CD4-positive, alpha-beta T cell treated with Interleukin-4 for 1 hour (primary cell): ENCODE measurements at places on chromosomes 6 and 20.

- no peak for DNase-seq
Observed at GRCh38 chr6:149359440-149359839, 40.6 kb upstream of the SUMO4 start.

DNA sequence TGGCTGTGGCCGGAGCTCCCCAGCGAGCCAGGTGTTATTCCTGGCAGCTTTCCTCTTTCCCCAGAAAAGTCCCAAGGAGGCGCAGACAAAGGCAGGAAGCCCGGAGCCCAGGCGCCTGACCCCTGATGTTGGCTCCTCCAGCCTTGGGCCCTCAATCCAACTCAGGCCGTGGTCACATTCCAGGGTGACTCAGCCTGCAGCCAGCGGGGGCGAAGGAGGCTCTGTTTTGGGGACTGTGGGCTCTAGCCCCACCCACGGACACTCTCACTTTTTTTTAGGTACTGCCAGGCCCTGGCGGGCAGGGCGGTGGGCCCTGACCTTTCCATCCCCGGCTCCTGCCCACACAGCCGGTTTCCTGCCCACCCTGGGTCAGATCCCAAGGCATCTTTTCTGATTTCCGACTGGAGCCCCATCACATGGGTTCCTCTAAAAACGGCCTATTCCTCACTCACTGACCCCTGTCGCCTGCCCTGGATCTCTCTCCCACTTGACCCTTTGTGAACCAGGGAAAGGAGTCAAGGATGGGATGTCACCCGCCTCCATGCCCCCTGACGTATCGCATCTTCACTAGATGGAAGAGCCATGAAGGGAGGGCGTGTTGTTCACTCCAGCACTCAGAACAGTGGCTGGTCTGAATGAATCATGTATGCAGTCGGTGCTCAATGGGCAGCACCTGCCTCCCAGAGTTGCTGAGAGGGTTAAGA, 5.5 kb downstream of the PTGIS start:
- DNase-seq = no peak

GRCh38 chr20:51528263-51529027, 14.1 kb downstream of the NFATC2 start:
- peak; percentile 64 for DNase-seq

- DNase-seq = no peak
Observed at GRCh38 chr20:62446481-62446880, 19.1 kb upstream of the RBBP8NL start.

DNA sequence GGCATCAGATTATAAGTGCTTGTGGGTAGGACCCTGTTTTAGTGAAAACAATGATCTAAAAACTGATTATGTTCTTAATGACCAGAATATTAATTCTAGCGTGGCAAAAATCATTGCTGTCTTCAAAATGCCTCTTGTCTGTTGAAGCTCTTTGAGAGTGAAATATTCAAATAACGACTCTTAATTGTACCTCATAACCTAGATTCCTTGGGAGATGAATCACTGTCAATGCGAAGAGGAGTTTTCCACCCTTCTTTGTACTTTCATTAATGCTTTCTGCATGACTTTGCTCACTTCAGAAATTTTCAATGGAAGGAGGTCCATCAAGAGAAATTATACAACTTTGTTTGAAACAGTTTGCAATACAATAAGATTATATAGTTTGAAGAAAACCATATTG, 71.5 kb downstream of the CRYBG1 start:
- no peak for DNase-seq

DNA sequence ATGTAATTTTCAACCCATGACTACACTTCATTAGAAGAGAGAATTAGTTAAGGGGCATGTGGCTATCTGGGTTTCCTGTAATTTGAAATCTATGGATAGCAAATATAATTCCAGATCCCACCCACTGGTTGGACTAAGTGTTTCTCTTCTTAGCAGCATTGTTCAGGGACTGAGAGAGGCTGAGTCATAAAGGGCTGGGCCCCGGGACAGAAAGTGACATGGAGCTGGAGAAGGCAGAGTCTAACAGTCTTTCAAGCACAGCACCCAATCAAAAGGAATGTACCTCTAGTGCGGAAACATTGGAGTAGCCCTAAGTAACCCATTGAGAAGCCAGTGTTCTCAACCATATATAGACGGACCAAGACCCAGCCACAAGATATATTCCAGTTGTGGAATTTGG, 363.9 kb downstream of the DHX35 start:
- no peak for DNase-seq

- DNase-seq = no peak
Observed at GRCh38 chr20:7702141-7702540, 238.1 kb downstream of the HAO1 start.

DNA sequence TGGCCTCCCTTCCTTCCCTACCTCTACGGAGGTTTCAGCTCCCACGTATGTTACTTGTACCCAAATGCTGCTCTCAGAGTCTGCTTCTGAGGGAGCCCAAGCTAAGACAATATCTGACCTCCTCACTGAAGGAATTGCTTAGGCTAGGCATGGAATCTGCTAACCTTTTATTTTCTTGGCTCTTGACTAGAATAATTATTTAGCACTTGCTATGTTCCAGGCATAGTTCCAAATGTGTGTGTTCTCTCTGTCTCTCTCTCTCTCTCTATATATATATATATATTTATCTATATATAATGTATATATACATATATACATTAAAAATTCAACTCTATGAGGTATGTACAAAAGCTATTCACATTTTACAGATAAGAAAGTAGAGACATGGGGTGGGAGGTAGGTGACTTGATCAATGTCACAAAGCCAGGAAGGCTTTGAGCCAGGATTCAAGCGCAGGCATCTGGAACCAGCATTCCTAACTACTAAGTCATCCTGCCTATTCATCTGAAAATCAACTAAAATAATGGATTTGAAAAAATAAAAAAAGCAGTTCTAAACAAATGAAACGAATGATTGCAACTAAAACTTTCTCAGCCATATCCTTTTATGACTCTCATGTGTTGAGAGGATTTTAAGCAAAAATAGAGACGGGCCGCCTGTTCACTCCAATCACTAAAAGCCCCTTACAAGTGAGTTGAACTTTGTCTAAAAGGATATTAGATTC, 189.7 kb upstream of the JAG1 start:
- DNase-seq = no peak

DNA sequence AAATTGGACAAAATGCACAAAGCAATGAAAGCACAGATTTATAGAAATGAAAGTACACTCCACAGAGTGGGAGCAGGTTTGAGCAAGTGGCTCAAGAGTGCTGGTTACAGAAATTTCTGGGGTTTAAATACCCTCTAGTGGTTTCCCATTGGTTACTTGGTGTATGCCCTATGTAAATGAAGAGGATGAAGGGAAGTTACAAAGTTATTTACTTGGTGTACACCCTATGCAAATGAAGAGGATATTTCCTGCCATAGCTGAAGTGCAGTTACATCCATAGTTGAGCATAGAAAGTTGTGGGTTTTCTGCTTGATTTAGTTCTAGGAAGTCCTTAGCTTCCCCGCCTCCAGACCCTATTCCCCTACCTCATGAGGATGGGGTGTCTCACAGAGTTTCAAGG, 22.7 kb downstream of the BCAS1 start:
- DNase-seq = no peak

DNA sequence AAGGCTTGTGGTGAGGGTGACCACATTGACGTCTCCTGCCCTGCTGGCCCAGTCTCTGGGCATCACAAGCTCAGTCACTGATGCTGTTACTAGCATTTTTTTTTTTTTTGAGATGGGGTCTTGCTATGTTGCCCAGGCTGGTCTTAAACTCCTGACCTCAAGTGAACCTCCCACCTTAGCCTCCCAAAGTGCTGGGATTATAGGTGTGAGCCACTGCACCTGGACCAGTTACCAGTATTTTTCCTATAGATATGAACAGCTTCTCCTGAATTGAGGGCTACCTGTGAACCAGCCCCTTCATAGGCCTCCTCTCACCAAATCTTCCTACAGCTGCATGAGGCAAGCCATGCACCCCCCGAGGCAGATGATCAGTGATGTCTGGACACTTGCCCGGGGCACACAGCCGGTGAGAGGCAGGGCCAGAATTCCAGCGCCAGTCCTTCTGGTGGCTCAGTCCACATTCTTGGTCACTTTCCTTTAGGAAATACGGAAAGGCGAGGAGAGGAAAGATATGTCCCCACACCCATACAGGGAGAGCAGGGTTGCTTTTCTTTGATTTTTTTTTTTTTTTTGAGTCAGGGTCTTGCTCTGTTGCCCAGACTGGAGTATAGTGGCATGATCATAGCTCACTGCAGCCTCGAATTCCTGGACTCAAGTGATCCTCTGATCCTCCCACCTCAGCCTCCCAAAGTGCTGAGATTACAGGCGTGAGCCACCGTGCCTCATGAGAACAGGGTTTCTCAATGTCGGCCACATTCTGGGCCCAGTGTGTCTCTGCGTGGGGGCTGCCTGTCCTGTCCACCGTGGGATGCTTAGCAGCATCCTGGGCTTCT, 50.7 kb downstream of the UBE2V1 start:
- DNase-seq = no peak

- DNase-seq = no peak
Observed at GRCh38 chr6:108581932-108582475, 21.3 kb downstream of the FOXO3 start.

GRCh38 chr6:165390475-165390874, 81.1 kb upstream of the C6orf118 start:
- DNase-seq = no peak

GRCh38 chr6:2529211-2529719, 221.5 kb downstream of the MYLK4 start:
- DNase-seq = no peak

DNA sequence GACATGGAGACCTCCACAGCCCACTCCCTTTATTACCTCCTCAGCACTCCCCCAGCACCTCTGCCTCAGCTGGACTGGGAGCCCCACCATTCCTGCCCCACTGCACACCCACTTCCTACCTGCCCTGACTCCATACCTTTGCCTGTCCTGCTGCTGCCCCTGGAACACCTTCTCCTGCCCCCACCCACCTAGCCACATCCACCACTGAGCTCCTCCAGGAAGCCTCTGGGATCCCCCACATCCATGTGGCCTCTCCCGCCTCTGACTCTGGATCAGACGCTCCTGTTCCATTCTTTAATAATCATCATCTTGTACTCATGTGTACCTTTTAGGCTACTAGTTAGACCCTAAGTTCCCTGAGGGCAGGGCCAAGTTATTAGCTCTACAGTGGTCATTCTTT, 2.2 kb upstream of the SDCBP2 start:
- no peak for DNase-seq

- DNase-seq = no peak
Observed at GRCh38 chr6:109579361-109579760, 96.3 kb upstream of the ZBTB24 start.

GRCh38 chr6:113361014-113361645, 496.0 kb upstream of the MARCKS start:
- DNase-seq = no peak

- DNase-seq = no peak
Observed at GRCh38 chr6:15290962-15291704, 45.3 kb downstream of the JARID2 start.

- no peak for DNase-seq
Observed at GRCh38 chr6:155872961-155873360, 417.3 kb upstream of the NOX3 start.

- DNase-seq = no peak
Observed at GRCh38 chr6:84107495-84107894, 73.9 kb downstream of the MRAP2 start.

DNA sequence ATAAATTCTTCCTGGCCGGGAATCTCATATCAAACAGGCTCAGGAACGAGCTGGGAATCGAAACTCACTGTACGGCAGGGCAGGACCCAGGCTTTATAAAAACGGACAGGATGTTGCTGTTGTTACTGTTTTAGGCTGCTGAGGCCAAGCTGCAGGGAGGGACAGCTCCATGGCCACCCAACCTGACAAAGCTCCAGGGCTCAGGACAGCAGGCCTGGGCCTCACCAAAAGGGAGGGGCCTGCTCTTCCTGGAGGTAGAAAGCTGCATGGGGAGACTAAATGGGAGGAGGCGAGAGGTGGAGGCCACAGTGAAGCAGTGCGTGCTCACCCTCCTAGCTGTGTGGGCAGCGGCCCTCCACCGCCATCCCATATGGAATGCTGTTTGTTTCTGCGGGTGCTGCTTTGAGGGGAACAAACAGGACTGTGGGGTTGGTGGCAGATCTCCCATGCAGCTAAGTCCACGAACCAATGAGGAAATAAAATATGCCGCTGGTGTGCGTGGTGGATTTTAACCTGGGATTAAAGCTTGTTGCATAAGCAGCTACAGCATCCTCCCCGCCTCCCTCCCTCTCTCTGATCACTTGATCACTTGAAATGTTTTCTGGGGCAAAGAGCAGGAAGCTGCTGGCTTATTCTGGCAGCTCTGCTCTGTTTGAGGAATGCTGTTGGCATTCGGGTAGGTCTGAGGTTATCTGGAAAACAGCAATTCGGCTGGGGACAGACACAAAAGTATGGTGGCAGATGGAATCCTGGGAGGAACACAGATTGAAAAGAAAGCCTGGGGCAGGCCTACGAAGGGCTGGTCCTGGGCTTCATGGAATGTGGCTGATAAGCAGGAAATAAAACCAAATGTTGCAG, 2.4 kb upstream of the ZMYND8 start:
- no peak for DNase-seq

- no peak for DNase-seq
Observed at GRCh38 chr20:32474967-32475811, 109.9 kb downstream of the NOL4L start.

GRCh38 chr20:45209924-45210323, 3.1 kb downstream of the SEMG1 start:
- no peak for DNase-seq

GRCh38 chr20:43974695-43975094, 60.0 kb downstream of the TOX2 start:
- DNase-seq = no peak

- no peak for DNase-seq
Observed at GRCh38 chr6:146200176-146200575, 171.3 kb downstream of the GRM1 start.

- no peak for DNase-seq
Observed at GRCh38 chr6:34315256-34315655, 66.5 kb upstream of the SMIM29 start.

- no peak for DNase-seq
Observed at GRCh38 chr20:45257711-45258110, 3.3 kb upstream of the SLPI start.

DNA sequence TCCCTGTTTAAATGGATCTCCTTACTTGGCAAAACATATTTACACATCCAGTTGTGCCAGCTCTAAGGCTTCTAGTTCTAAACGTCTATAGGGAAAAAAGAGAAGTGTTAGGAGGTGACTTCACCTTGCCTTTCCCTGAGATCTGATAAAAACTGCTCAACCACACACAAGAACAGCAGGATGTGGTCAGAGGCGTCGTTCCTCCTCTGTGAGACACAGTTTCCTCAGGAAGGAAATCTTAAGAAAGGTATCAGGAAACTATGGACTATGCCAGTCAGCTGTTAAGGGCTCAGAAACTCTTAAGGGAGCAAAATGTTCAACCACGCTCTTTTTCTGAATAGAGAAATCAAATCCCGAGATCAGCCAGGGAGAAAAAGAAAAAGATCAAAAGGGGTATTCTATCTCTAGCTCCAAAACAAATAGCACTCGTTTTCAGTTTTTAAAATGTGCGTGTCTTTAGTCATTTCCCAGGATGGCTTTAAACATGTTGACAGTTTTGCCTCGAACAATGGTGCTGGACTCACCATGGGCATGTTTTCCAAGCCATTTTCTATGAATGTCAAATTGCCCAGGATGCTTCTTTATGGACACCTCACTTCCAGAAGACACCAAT, 154.5 kb downstream of the HACE1 start:
- peak; percentile 34 for DNase-seq

DNA sequence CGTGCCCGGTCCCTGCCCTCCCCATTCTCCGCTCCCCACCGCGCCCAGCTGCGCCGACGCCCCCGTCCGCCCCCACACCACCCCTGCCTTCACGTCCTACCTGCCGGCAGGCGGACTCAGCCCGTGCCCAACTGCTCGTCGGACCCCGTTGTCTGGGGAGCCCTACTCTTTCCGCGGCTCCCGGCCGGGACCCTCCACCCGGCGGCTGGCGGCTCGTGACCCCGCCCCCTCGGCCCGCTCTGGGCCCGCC, at the start of gene SERAC1:
Gene SERAC1 (minus strand): TSS at position 223 of the 250 bp plus-strand sequence. CDS start 9,899 bp downstream, outside the sequence.
- no peak for DNase-seq
